AG04450 (cell line): ENCODE measurements at places on chromosomes 1 and 21.

- DNase-seq = no peak
These were observed 101.4 kb downstream of the PIK3R3 start for GRCh38 chr1:46030876-46031660.

- no peak for DNase-seq
These were observed 88.6 kb downstream of the TM2D1 start for GRCh38 chr1:61636376-61636775.

DNA sequence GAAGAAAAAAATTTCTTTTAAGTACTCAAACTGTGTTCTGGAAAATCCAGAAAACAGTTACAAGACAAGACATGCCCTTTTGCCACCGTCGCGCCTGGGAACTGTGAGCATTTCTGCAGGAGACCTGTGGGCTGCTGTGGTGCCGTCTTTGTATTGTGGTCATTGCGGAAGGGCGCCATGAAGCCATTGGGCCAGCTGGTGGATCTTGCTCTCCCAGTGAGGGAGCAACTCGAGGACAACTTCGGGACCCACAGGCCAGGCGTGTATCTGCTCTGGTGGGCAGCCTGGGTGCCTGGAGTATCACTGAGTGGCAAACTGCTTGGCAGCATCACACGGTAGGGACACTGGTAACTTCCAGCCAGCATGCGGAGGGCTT is 3.8 kb upstream of the THEMIS2 start:
- no peak for DNase-seq

GRCh38 chr1:223886516-223886921 is 40.8 kb upstream of the TP53BP2 start:
- DNase-seq = no peak

- no peak for DNase-seq
These were observed 64.6 kb downstream of the KDM1A start for GRCh38 chr1:23083714-23084480.

GRCh38 chr1:162973381-162973795 is 95.8 kb upstream of the RGS4 start:
- DNase-seq = no peak

DNA sequence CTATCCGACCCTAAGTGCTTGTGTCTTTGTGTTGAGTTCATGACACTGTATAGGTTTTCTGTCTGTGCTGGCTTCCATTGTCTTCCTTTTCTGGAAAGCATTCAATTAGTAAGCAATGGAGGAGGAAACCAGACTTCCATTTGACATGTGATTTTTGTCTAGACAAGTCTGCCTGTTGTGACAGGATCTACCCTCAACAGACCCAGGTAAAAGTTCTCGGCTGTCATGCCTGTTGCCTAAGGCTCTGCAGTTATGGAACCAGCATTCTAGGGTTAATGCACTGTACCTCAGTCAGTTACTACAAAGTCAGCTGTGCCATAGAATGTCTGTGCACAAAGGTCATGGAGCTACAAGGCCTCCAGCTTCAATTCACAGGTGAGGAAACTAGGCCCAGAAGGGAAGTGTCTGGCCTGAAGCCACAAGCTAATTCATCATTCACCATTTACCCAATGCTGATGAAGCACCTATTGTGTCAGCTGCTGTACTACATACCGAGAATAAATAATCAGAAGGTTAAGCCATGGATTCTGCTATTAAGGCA is 72.3 kb downstream of the PLPP3 start:
- DNase-seq = no peak

GRCh38 chr1:205965036-205965884 is 22.0 kb upstream of the SLC26A9 start:
- DNase-seq = no peak

- no peak for DNase-seq
These were observed 8.7 kb downstream of the IER5 start for GRCh38 chr1:181097242-181097641.
